ENCODE measurements at places on chromosomes 1 and 21. TPM values are rescaled to one million over a fixed set of nuclear protein-coding genes. Genes with fewer than 3 reads are reported as not detected.
A peak's percentile ranks its signal among the peaks of the same experiment; 100 is the strongest.

- peak; percentile 82 for DNase-seq
Measured at GRCh38 chr1:203440771-203441170, 34.8 kb upstream of the PRELP start.

The PDZK1 gene
- total RNA-seq: 1.5 TPM

DNA sequence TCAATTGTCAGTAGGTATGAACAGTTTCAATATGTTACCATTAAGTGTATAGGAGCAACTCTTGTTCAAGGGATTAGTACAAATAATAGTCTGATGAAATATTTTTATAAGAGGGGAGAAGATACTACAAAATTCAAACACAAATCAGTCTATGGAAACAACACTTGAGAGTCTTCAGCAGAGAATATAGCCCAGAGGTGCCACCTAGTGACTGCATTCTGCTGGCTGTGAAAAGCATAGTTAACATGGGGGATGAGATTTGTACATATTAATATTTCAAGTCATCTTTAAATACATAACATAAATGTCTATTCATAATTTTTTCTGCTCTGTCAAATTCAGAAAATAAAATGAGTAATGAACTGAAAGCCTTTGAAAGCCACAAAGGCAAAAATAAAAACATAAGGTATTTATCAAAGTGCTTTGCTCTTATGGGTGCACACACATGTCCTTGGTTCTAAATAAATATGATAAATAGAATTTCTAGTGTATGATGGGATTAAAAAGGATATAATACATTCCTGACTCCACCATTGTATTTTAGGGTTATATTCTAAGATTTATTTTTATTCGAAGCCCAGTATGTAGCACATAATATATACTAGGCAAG lies 440.9 kb upstream of the ZRANB2 start:
- DNase-seq: peak; percentile 81

DNA sequence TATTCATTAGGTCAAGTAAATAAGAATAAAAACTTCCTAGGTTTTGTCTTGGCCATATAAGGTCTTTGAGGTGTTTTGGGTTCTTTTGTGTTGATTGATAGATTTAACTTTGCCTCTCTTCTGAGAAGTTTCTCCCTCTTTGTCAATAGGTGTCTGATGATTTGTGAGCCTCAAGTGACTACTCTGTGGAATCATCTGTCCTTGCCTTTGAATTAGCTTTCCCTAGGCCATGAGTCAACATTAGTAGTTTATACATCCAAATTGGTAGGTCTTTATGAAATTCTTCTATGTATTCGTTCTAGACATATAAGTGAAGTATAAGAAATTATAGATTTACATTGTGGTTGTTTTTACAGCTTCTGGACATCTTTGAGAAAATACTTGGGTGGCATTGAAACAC lies 864.4 kb downstream of the USP25 start:
- DNase-seq: no peak

All from testis (tissue), 5 donors.